ENCODE measurements at places on chromosomes 16 and 17.

DNA sequence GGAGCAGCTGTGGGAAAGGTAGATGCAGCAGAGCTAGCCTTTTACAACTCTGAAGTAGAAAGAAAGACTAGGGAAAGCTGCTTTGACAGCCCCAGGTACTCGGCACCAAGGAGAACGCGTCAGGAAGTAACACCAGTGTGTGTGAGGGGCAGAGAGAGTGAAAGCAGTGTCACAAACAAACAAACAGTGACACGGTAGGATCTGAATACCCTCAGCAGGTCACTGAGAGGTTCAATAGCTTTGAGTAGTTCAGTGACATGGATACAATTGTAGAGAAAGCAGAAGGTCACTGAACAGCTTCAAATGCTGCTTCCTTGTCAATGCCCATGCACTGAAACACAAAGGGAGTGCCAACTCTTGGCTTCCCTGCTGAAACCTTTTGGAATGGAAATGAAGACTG lies 150.3 kb upstream of the C17orf78 start:
- DNase-seq = no peak

DNA sequence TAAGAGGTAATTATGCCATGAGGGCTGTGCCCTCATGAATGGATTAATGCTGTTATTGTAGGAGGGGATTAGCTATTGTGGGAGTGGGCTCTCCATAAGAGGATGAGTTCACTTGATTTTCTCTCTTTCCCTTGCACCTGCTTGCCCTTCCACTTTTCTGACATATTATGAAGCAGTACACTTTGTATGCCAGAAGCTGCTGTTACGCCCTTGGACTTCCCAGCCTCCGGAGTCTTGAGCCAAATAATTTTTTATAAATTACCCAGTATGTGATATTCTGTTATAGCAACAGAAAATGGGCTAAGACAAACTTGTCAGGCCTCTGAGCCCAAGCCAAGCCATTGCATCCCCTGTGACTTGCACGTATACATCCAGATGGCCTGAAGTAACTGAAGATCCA lies 38.4 kb downstream of the PSMD12 start:
- DNase-seq = no peak

DNA sequence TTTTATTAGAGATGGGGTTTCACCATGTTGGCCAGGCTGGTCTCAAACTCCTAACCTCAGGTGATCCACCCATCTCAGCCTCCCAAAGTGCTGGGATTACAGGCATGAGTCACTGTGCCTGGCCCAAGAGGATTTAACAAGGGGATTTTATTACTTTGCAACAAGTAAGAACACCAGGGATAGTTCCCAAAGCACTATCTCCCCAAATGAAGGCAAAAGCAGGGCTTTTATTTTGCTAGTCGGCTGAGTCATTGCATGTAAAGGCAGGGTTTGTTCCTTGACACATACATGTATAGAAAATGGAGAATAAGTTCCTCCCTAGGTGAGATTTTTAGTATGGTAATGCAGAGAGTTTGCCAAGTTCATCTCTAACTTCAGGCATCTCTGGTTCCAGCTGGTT lies 24.0 kb downstream of the REXO5 start:
- DNase-seq = no peak

DNA sequence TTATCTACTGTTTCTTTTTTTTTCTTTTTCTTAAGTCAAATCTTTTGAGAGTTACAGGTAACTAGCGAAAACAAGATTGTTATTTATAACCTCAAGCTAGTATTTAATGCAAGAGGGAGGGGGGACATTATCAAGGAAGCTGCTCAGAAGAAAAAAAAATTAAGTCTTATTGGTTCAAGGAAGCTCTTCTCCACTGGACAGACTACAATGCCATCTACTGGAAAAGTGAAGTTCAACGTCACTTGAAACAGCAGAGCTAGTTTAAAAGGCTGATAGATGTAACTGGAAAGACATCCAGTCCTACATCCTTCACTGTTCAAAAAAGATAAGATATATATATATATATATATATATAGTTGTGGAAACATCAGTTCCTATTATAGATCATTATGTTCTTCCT lies 418.0 kb upstream of the PSMD7 start:
- DNase-seq = peak; percentile 75

GRCh38 chr17:82718986-82719685 lies 2.6 kb downstream of the FN3KRP start:
- no peak for DNase-seq

- no peak for DNase-seq
Measured at GRCh38 chr17:30840771-30841170, 9.0 kb downstream of the ATAD5 start.

GRCh38 chr17:63929860-63930766 lies 2.0 kb downstream of the CD79B start:
- DNase-seq = peak; percentile 67

GRCh38 chr17:28290703-28291102 lies 28.3 kb upstream of the TMEM97 start:
- DNase-seq = no peak

DNA sequence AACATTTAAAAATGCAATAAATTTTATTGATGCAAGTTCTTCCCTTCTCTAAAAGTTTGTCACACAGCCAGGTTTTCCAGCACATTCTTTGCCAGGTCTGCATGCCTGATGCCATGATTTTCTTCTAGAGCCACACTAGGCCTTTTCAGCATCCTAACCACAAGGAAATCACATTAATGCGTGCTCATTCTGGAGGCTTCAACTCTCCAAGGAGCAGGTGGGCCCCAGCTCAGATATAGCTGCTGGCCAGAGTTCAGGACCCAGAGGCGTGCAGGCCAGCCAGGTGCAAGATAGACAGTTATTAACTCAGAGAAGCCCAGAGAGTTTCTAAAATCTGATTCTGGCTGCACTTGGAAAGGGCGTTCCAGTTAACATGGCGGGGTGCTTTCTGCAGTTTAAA lies 124.5 kb upstream of the MAF start:
- DNase-seq = no peak

- no peak for DNase-seq
Measured at GRCh38 chr17:30248786-30249185, 13.3 kb upstream of the SLC6A4 start.

DNA sequence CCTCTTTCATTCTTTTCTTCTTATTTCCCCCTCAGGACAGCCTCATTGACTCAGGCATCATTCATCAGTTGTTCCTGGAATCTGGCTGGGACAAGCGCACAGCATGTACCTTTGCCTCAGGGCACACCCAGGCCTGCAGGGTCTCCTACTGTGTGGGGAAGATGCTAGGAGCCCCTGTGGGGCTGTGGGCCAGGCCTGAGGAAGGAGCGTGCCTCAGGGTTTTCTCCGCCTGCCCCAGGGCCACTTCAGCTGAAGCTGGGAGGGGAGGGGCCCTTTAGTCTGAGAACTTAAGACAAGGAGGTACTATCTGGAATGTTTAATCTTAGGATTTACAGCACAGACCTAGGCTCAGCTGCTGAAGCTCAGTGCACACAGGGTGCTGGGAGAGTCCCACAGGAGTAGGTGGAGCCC lies 7.9 kb downstream of the ELMO3 start:
- peak; percentile 59 for DNase-seq

- DNase-seq = no peak
Measured at GRCh38 chr17:51673070-51673469, 412.7 kb downstream of the UTP18 start.

- no peak for DNase-seq
Measured at GRCh38 chr17:16818821-16819683, 129.0 kb downstream of the CCDC144A start.

DNA sequence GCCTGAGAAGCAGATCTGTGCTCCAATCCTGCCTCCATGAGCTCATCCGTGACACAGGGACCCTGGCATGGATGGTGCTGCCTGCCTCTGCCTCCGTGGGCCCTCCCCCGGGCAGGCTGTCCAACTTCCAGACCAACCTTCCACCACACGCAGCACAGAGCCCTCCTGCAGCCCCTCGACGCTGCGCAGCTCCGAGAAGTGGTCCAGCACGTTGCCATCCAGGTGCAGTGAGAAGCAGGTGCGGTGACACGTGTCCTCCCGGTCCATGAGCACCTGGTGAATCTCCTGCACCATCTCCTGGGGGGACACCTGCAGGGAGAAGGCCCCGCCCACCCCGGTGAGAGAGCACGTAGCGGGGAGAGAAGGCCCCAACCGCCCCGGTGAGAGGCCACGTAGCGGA lies 8.4 kb downstream of the CLUH start:
- no peak for DNase-seq
